GM23338 (cell line): ENCODE measurements at places on chromosomes 16 and 17. TPM values are rescaled to one million over a fixed set of nuclear protein-coding genes. Genes with fewer than 3 reads are reported as not detected.

DNA sequence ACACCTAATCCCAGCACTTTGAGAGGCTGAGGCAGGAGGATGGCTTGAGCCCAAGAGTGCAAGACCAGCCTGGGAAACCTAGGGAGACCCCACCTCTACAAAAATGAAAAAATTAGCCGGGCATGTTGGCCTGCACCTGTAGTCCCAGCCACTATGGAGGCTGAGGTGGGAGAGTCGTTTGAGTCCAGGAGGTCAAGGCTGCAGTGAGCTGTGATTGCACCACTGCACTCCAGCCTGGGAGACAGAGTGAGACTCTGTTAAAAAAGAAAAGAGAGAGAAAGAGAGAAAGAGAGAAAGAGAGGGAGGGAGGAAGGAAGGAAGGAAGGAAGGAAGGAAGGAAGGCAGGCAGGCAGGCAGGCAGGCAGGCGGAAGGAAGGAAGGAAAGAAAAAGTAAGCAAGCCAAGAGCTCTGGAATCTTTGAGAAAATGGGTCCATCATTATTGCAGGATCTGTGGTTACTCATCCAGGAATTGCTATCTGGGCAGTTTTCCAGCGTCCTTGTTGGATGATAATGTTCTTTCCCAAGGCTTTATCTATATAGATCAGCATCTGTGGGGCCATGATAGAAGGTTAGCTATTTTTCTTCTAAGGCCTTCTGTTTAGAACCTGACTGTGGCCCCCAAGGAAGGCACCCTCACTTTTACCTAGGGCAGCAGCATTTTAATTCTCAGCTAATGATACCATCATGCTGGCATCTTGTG lies 533.2 kb upstream of the CDH5 start:
- no peaks in the 10 kb centered on the region for H3K27me3 ChIP-seq
- no peak overlapping the region for H3K27ac ChIP-seq
- no peak overlapping the region for H3K4me3 ChIP-seq
- DNase-seq: no peak
- no peaks in the 10 kb centered on the region for H3K36me3 ChIP-seq
- H3K4me1 ChIP-seq: no peaks in the 10 kb centered on the region

SLC35G6 gene
- total RNA-seq: not detected in 2 replicates

C1QBP gene
- 478 and 532 TPM in 2 replicates for total RNA-seq

HSD17B2 gene
- total RNA-seq: not detected in 2 replicates

CEP131 gene
- 29.0 and 35.5 TPM in 2 replicates for total RNA-seq

GRCh38 chr17:64216338-64217248 lies 46.5 kb downstream of the TEX2 start:
- H3K27me3 ChIP-seq: no peaks in the 10 kb centered on the region
- H3K36me3 ChIP-seq: 0 out of 2 replicates have a peak, but pooled peaks cover 6% of the 10 kb centered on the region
- no peak overlapping the region for H3K4me3 ChIP-seq
- H3K27ac ChIP-seq: peak overlapping the region; percentile 71
- peak; percentile 57 for DNase-seq
- peaks cover 17% of the 10 kb centered on the region for H3K4me1 ChIP-seq

ITGA3 gene
- 23.2 and 28.3 TPM in 2 replicates for total RNA-seq

DNA sequence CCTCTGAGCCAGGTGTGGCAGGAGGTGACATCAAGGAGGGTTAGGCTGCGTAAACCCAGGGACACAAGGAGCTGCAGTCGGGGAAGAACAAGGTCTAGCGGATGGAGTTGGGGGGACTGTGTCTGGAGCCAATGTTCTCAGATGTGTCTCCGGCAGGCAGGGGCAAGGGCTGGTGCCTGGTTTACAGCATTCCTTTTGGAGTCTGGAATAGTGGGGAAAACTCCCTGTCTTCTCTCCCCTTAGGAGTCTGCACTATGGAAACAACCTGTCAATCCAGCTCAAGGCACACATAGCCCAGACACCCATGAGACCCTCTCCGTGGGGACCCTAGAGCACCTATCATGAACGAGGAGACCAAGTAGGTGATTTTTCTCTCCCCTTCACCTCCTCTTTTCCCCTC lies 27.5 kb downstream of the NLRC5 start:
- H3K36me3 ChIP-seq: no peaks in the 10 kb centered on the region
- no peaks in the 10 kb centered on the region for H3K27me3 ChIP-seq
- no peak overlapping the region for H3K27ac ChIP-seq
- no peak overlapping the region for H3K4me3 ChIP-seq

DNA sequence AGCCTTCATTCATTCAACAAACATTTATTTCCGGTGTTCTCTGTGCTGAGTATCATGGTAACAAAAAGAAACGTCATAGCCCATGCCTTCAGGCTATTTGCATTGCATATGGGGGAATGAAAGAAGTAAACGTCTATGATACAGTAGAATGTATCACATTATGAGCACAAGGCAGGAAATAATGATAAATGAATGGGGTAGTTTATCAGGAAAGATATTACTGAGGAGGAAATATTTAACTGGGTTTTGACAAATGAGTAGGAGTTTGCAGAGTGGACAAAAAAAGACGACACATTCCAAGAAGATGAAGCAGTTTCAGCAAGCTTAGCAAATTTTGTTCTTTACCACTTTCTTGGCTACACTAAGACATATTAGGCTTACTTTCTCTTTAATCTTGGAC lies 1.3 kb upstream of the KRTAP4-7 start:
- DNase-seq: no peak
- H3K27ac ChIP-seq: no peak overlapping the region
- H3K36me3 ChIP-seq: no peaks in the 10 kb centered on the region
- H3K27me3 ChIP-seq: no peaks in the 10 kb centered on the region
- H3K4me1 ChIP-seq: no peaks in the 10 kb centered on the region; the same call in 1 of the 2 replicates
- no peak overlapping the region for H3K4me3 ChIP-seq

PGAP6 gene
- total RNA-seq: 98.7 and 112 TPM in 2 replicates

ATP2A1 gene
- total RNA-seq: 0.08 and 0.73 TPM in 2 replicates

DNA sequence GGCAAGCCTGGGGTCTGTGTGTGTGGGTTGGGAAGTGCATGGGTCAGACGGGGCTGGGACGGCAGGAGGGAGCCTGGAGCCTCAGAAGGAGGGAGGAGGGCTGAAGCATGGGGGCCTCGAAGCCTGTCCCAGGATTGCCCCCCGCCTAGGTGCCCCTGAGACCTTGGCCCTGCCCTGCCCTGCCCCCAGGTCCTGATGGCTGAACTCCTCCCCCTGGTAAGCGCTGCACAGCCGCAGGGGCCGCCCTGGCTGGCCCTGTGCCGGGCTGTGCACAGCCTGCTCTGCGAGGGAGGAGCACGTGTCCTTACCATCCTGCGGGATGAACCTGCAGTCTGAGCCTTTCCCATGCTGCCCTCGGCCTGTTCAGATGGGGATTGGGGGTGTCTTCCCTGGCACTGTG lies 4.4 kb downstream of the TEDC2 start:
- H3K27ac ChIP-seq: no peak overlapping the region
- DNase-seq: no peak
- no peaks in the 10 kb centered on the region for H3K36me3 ChIP-seq
- H3K4me3 ChIP-seq: no peak overlapping the region

RNF227 gene
- 0.66 and 1.4 TPM in 2 replicates for total RNA-seq

DNA sequence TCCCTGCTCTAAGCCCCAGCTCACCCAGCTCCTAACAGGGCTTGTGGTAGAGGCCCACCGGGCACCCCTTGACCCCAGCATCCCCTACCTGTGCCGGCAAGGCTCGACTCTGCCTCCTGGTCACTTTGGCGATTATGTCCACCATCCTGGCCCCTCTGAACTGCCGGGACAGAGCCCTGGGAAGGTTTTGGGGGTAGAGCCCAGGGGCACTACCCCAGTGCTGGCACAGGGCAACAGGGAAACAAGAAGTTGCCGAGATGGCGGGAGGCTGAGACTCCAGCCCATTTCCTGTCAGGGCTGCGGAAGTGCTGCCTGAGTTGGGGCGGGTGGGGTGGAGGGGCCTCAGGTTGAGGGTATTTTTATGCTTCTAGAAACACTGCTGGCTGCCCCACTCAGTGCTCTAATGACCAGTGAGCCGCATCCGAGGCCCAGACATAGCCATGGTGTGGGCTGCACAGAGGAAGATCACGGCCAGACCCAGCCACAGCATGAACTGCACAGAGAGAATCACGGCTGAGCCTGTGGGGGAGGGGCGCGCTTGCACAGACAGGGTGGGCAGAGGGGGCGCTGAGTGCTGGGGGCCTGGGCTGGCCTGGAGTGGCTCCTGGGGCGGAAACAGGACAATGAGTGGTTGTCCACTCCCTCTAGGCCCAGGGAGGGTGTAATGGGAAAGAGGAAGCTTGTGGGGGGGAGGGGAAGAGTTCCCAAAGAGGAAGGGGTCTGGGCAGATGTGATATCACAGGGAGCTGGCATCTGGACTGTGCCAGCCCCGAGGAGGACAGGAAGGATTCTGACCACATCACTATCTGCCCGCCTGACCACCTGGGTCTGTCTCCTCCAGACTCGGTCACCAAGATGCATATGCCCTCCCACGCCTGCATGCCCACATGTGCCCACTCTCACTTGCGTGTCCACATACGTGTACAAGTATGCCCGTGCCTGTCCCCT lies 22.3 kb downstream of the ARHGAP27 start:
- H3K36me3 ChIP-seq: no peaks in the 10 kb centered on the region
- peaks cover 10% of the 10 kb centered on the region for H3K4me1 ChIP-seq
- H3K27me3 ChIP-seq: no peaks in the 10 kb centered on the region
- no peak for DNase-seq
- H3K27ac ChIP-seq: no peak overlapping the region

- no peak overlapping the region for H3K4me3 ChIP-seq
- no peaks in the 10 kb centered on the region for H3K4me1 ChIP-seq
- no peaks in the 10 kb centered on the region for H3K36me3 ChIP-seq
Measured at GRCh38 chr16:65421596-65421995, 299.7 kb upstream of the CDH11 start.

DNA sequence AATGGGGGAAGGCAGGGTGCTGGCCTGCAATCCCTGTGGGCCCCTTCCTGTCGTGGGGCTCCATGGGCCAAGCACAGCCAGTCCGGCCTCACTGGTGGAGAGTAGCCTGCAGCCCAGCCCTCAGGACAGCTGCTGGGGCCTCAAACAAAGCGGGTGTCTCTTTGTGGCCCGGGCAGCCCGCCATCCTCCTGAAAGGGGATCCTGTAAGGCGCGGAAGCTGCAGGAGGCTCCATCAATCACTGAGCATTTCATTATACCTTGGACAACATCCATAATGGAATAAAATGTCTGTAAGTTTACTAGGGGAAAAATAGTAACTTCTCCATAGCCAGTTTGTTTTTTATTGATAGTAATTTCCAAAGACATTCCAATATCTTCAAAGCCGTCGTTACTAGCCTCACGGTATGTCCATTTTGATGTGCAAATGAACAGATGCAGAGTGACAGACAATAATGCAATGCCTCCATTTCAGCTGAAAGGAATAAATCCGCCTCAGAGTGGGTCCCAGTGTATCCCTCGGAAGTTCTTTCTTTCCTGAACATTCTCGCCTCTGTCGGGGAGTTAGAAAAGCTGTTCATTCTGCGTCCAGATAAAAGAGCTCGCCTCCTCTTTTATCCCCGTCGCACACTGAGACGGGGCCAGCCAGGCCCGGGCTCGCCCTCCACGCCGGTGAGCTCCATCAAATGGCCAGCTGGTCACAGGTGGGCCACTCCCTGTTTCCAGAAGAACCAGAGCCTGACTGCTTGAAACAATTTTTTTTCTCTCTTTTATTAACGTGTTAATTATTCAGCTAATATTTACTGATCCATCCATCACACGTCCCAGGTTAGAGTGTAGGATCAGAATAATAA lies 14.4 kb downstream of the WSCD1 start:
- peaks cover 6% of the 10 kb centered on the region; the same call in 1 of the 2 replicates for H3K4me1 ChIP-seq
- no peak for DNase-seq
- H3K27me3 ChIP-seq: no peaks in the 10 kb centered on the region
- no peak overlapping the region for H3K4me3 ChIP-seq
- no peak overlapping the region for H3K27ac ChIP-seq
- no peaks in the 10 kb centered on the region for H3K36me3 ChIP-seq

ELMO3 gene
- total RNA-seq: 16.2 and 18.3 TPM in 2 replicates

DNA sequence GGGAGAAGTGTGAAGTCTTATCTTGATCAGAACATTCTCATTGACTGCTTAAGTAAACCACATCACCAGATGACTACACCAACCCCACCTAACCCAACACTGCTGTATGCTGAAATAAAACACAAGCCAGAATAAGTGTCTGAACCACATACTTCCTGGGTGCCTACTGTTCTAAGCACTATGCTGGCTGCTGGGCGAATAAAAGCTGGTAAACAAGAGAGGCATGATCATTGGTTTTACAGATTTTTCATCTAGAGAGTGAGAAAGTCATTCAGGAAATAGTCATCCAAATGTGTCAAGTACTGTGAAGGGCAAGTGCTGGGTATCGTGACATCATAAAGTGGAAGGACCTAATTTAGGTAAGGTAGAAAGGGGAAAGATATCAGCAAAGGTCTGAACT lies 199.0 kb upstream of the SOX9 start:
- no peaks in the 10 kb centered on the region for H3K4me1 ChIP-seq
- no peaks in the 10 kb centered on the region for H3K36me3 ChIP-seq
- DNase-seq: no peak
- H3K27me3 ChIP-seq: no peaks in the 10 kb centered on the region

DHRS13 gene
- total RNA-seq: 31.3 and 34.2 TPM in 2 replicates

DNA sequence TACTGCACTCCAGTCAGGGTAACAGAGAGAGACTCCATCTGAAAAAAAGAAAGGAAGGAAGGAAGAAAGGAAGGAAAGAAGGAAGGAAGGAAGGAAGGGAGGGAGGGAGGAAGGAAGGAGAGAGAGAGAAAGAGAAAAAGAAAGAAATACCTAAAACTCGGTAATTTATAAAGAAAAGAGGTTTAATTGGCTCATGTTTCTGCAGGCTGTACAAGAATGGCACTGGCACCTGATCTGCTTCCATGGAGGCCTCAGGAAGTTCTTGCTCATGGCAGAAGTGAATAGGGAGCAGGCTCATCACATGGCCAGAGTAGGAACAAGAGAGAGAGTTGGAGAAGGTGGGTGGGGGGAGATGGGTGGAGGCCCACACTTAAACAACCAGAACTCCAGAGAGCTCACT lies 215.2 kb upstream of the IRX3 start:
- no peak overlapping the region for H3K27ac ChIP-seq
- peaks cover 22% of the 10 kb centered on the region for H3K4me1 ChIP-seq
- DNase-seq: no peak
- H3K36me3 ChIP-seq: no peaks in the 10 kb centered on the region
- no peak overlapping the region for H3K4me3 ChIP-seq

DNA sequence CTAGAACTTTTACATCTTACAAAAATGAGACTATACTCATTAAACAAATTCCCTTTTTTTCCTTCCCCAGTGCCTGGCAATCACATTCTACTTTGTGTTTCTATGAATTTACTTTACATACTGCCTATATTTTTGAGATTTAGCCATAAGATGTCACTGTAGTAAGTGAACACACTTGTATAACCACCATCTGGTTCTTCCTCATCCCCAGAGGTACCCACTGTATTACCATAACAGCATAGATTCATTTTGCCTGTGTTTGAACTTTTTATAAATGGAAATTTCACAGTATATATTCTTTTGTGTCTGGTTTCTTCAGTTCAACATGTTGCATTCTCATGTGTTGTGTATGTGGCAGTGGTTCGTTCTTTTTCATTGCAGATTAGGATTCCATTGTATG lies 15.8 kb downstream of the CYB5B start:
- no peaks in the 10 kb centered on the region for H3K27me3 ChIP-seq
- no peaks in the 10 kb centered on the region for H3K4me1 ChIP-seq
- H3K4me3 ChIP-seq: no peak overlapping the region
- no peaks in the 10 kb centered on the region for H3K36me3 ChIP-seq
- no peak for DNase-seq

CACNG4 gene
- 4.0 and 4.1 TPM in 2 replicates for total RNA-seq
